Lower lobe of right lung (tissue), 2 donors: ENCODE measurements at places on chromosomes 2 and 18. TPM values are rescaled to one million over a fixed set of nuclear protein-coding genes. Genes with fewer than 3 reads are reported as not detected.

DNA sequence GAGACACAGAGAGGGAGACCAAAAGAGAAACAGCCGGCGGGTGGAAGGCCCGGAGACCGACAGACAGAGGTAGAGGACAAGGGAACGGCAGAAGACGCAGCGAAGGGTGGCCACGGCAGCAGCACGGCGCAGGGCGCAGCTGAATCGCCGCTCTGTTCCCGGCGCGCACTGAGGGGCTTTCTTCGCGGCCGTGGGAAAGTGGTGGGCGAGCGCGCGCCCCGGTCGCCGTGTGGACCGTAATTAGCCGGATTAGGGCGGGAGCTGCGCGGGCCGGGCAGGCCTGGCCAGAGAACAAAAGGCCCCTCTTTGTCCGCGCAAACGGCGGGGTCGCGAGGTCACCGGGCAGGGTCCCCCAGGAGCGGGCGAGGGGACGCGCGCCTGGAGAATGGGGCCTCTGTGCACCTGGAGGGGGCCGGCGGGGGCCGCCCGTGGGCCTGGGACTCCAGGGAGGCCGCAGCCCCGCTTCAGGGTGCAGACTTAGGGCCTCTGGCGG, 158.3 kb downstream of the ZFP36L2 start:
- no peaks in the 10 kb centered on the region for H3K36me3 ChIP-seq
- peaks cover 20% of the 10 kb centered on the region for H3K4me1 ChIP-seq
- no peak for DNase-seq
- no peaks in the 10 kb centered on the region for H3K27me3 ChIP-seq

DNA sequence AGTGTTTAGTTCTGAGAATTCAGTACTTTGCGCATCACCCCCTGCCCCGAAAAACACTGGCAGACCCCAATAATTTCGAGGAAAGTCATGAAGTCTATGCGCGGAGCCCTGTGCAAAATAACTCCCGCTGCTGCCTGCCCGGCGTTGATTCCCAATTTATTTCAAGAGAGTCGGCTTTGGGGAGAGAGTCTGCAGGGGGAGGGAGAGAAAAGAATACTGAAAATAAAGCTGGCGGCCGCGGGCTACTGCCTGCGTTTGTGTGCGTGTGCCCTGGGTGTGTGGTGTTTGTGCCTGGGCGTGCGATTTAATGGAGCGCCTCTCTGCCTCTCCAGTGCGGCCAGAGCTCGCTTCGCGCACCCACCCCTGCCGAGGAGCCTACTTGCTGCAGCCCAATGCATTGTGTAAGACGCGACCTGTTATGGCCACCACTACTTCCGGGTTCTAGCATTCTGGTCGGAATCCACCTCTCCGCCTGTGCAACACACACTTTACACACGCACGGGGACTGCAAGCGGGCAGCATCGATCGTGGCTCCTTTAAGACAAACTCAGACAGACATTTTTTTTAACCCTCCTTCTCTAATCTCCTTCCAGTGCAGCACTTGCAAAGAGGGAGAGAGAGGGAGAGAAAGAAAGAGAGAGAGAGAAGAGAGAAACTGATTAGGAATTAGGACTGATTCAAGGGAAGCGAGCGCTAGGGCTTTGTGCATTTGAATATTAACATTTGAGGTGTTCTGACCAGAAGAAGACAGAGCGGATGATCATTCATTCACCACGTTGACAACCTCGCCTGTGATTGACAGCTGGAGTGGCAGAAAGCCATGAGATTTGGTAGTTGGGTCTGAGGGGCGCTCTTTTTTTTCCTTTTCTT, at the start of gene MEIS1:
Gene MEIS1, plus strand, starts transcription at position 447 of the 870 bp plus-strand sequence. CDS start 732 bp downstream, outside the sequence.
- peak within 1 kb of the TSS; percentile 91 for H3K27ac ChIP-seq
- peak; percentile 85 for DNase-seq
- H3K27me3 ChIP-seq = peaks cover 44% of the 10 kb centered on the region
- peak within 1 kb of the TSS; percentile 71 for H3K4me3 ChIP-seq
- peaks cover 17% of the 10 kb centered on the region for H3K4me1 ChIP-seq

GRCh38 chr2:85175369-85176299, 42.4 kb downstream of the TCF7L1 start:
- H3K36me3 ChIP-seq = no peaks in the 10 kb centered on the region
- DNase-seq = no peak
- no peaks in the 10 kb centered on the region for H3K27me3 ChIP-seq
- H3K4me1 ChIP-seq = peaks cover 47% of the 10 kb centered on the region
- peak overlapping the region; percentile 21 for H3K27ac ChIP-seq

- H3K36me3 ChIP-seq = no peaks in the 10 kb centered on the region
- H3K4me3 ChIP-seq = no peak overlapping the region
- DNase-seq = no peak
- no peaks in the 10 kb centered on the region for H3K4me1 ChIP-seq
Observed at GRCh38 chr2:71700658-71701397, 247.5 kb downstream of the DYSF start.

DNA sequence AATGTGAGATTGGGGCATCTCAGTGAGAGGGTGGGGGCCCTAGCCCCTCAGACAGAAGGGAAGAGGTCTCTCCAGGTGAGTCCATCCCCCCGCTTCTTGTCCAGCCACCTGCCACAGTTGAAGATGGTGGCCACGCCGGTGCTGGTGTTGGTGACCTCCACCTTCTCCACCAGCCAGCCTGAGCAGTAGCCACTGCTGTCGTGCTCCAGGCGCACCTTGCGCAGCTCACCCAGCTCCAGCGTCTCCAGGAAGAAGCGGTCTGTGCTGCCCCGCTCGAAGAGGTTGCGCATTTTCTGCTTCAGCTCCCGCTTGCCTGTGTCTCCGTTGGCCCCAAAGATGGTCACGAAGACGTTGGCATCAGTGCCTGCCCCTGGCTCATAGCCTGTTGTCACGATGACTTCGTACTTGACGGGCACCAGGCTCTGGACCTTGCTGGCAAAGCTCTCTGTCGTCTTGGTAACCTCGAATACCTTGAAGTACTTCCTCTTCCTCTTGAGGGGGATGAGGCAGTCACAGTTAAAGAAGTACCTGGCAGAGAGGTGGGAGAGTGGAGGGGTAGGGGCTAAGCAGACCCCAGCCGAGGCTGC, 179.5 kb downstream of the LOXHD1 start:
- H3K4me1 ChIP-seq = no peaks in the 10 kb centered on the region
- peaks cover 6% of the 10 kb centered on the region for H3K27me3 ChIP-seq
- no peak for DNase-seq
- H3K27ac ChIP-seq = no peak overlapping the region
- no peak overlapping the region for H3K4me3 ChIP-seq

DNA sequence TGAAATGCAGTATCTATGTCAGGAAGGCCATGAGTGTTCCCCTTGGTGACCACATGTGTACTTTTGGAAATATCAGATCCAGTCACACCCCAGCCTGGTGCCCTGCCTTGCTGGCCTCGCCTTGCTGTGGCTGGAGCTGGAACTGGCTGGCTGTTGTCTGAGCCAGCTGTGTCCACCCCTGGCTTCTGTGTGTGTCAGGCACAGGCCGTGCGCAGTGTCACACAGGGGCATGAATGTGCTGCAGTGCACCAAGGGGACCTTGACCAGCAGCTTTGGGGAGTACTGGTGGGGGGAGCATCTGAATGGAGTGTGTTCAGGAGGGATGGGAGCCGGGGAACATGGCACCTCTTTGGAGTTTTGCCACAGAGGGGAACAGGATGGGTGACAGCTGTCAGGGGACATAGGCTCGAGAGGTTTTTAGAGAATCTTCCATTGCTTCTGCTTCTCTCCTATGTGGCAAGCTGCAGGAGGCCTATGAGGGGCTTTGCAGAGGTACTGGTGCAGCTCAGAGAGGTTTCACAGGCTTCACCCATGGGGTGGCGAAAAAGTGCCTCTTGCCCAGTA, 44.7 kb upstream of the FAHD2A start:
- no peak overlapping the region for H3K27ac ChIP-seq
- DNase-seq = no peak
- H3K27me3 ChIP-seq = no peaks in the 10 kb centered on the region
- H3K36me3 ChIP-seq = no peaks in the 10 kb centered on the region
- H3K4me3 ChIP-seq = no peak overlapping the region

GRCh38 chr2:181466661-181467576, 9.7 kb downstream of the ITGA4 start:
- H3K27me3 ChIP-seq = no peaks in the 10 kb centered on the region
- H3K36me3 ChIP-seq = no peaks in the 10 kb centered on the region
- no peak overlapping the region for H3K27ac ChIP-seq
- peak; percentile 82 for DNase-seq
- H3K4me1 ChIP-seq = peaks cover 4% of the 10 kb centered on the region

- H3K4me1 ChIP-seq = no peaks in the 10 kb centered on the region
- H3K27me3 ChIP-seq = peaks cover 3% of the 10 kb centered on the region
- no peak within 1 kb of the TSS for H3K27ac ChIP-seq
Observed at GRCh38 chr2:102473020-102473419, at the start of gene SLC9A4. Gene SLC9A4, plus strand, starts transcription at chr2:102473226. Its CDS starts 534 bp downstream, at chr2:102473760.

RIT2 gene
- total RNA-seq = not detected

TSPYL6 gene
- not detected for total RNA-seq

ST8SIA3 gene
- total RNA-seq = not detected
